ENCODE measurements at places on chromosomes 11 and 22.

DNA sequence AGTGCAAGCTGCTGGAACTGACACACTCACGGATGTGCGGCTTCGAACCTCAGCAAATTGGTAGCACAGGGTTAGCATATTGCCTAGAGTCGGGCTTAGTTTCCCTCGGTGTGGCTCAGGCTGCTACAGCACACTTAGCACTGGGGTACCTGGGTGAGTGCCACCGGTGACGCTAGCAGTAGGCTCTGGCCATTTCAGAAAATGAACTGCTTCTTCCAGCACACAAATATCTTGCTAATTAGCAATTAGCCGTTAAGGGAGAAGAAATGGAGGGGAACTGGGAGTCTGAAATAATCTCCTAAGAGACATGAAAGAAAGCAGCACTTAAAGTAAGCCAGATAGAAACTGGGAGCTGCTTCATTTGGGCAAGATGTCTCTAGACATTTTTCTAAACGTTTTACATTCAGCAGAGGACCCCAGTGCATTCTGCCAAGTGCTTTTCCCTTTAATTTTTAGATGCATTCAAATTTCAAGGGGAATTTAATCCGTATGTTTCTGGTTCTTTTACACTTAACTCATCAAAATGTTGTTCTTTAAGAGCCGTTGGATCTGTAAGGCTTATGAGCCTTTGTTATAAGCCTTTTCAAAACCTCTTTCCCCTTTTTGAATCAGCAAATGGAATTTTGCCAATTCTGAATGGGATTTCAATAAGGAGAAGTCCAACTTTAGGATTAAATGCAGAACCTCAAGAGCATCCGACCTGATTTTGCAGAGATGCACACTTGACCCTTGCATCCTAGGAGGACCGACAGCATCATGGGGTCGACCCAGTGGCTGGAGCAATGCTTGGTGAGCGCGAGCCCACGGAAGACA lies 708.1 kb downstream of the NTM start:
- no peak for DNase-seq

DNA sequence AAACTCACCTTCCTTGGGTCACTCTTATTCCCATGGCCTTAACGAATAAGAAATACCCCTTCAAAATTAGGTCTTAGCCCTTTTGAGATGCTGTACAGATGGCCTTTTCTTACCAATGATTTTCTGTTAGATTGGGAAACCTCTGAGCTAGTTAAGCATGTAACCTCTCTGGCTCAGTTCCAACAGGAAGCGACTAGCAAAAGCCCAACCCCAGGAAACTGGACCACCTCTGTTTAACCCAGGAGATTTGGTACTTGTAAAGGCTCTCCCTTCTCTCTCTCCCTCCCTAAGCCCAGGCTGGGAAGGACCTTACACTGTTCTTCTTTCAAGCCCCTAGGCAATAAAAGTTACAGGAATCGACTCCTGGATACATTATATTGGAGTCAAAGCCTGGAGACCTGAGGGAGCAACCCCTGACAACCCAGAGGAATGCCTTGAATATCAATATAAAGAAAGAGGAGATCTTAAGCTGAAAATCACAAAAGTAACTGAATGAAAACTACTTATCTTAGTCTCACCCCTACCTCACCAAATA lies 11.7 kb downstream of the APIP start:
- DNase-seq: no peak

- DNase-seq: no peak
These were observed 255.3 kb downstream of the SBF2 start for GRCh38 chr11:10038521-10039302.

- DNase-seq: peak; percentile 46
These were observed 324.4 kb downstream of the NTM start for GRCh38 chr11:131694526-131695424.

DNA sequence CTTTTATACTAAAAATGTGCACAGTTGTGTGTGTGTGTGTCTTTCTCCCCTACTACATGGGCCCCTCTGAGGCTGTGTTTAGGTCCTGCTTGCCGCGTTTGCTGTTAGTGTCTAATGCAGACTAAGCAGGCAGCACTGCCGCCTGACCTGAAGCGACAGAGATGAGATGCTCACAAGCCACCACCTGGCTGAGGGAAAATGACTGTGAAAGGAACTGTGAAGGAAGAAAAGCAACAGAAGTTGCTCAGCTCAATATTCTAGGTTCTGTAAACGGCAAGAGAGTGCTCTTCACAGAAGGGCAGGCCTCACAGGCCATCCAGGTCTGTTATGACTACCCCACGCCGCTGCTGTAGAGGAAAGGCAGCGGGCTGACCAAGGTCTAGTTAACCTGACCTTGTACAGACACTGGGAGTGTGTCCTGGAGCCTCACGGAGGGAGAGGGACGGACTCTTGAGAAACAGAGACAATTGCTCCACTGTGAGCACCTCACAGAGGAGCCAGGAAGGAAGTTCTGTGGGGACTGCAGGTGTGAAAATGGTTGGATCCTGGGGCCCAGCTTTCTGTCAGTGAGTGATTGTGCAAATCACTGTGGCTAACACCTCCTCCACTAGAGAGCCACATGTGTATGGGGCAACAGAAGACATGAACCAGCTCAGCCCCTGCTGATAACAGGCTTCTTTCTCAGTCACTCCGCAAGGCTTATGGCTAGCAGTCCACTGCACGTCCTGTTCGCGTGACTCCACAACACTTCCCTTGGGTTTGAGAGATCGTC lies 31.3 kb upstream of the YPEL1 start:
- no peak for DNase-seq

- no peak for DNase-seq
These were observed 7.1 kb downstream of the PLAAT4 start for GRCh38 chr11:63543711-63544110.

DNA sequence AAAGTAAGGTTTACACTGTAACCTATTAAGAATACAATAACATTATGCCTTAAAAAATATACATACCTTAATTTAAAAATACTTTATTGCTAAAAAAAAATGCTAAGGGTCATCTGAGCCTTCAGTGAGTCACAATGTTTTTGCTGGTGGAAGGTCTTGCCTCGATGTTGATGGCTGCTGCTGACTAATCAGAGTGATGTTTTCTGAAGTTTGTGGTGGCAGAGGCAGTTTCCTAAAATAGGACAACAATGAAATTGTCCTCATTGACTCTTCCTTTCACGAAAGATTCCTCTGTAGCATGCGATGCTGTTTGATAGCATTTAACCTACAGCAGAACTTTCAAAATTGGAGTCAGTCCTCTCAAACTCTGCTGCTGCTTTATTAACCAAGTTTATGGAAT lies 97.6 kb downstream of the FAT3 start:
- no peak for DNase-seq

- DNase-seq: no peak
These were observed 2.9 kb upstream of the FBLN1 start for GRCh38 chr22:45499746-45500145.

- DNase-seq: no peak
These were observed 690 bp upstream of the UVRAG start for GRCh38 chr11:75814363-75814676.

- DNase-seq: peak; percentile 42
These were observed 724 bp upstream of the RASGRP2 start for GRCh38 chr11:64744544-64745188.

GRCh38 chr11:106178361-106178760 lies 100.9 kb downstream of the AASDHPPT start:
- DNase-seq: no peak

GRCh38 chr11:47271961-47272661 lies 2.2 kb downstream of the MADD start:
- no peak for DNase-seq

GRCh38 chr22:39773976-39774539 lies 119.5 kb downstream of the ENTHD1 start:
- DNase-seq: no peak

DNA sequence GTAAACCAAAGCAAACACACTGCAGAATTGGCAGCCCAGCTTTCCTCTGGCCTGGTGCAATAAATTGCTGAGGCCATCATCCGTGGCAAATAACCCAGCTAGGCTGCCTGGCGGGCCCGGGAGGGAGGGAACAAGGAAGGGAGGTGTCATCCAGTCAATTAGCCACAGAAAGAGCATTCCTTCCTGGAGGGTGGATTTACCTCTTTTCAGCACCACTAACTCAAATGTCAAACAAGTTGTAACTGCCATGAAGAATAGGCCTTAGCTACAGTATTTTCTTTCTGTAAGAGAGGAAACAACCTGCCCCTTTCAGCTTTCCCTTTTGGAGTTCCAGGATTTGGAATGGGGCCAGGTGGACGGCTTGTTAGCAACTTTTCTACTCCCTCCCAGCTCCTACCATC lies 163.8 kb upstream of the BDNF start:
- DNase-seq: no peak
